Stimulated activated naive B cell treated with anti-CD40 and anti-IgM and Interleukin-4, amounts not matched to agents 10 μg/mL and 1 μg/mL and 100 μg/mL, for 72 hours (primary cell): ENCODE measurements at places on chromosomes 3 and 15.

GRCh38 chr15:62549345-62549970 lies 384.4 kb upstream of the C2CD4B start:
- H3K4me3 ChIP-seq: no peak overlapping the region
- no peaks in the 10 kb centered on the region for H3K36me3 ChIP-seq
- H3K27ac ChIP-seq: no peak overlapping the region
- H3K27me3 ChIP-seq: no peaks in the 10 kb centered on the region

- peaks cover 11% of the 10 kb centered on the region for H3K4me1 ChIP-seq
- peak overlapping the region; percentile 96 for H3K4me3 ChIP-seq
- H3K27me3 ChIP-seq: no peaks in the 10 kb centered on the region
Measured at GRCh38 chr15:40696228-40696627, 1.3 kb downstream of the RAD51 start.

GRCh38 chr3:40262331-40262730 lies 47.2 kb upstream of the EIF1B start:
- H3K36me3 ChIP-seq: no peaks in the 10 kb centered on the region
- H3K27me3 ChIP-seq: no peaks in the 10 kb centered on the region
- no peak for DNase-seq
- no peak overlapping the region for H3K4me3 ChIP-seq
- no peak overlapping the region for H3K27ac ChIP-seq

DNA sequence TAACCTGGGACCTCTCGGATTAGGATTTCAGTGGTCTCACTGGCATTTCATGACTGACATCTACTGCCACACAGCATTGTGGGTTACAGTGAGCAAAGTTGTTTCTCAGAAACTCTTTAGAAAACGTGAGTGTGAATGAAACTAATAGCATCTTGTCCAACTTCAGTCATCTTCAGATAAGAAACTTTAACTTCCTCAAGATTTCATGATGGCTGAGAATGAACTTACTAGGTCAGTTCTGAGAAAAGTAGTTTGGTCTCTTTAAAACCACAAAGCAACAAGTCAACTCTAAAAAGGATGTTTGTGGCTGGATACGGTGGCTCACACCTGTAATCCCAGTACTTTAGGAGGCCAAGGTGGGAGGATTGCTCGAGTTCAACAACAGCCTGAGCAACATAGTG lies 14.2 kb upstream of the HOMER2 start:
- no peak overlapping the region for H3K4me3 ChIP-seq
- H3K27me3 ChIP-seq: no peaks in the 10 kb centered on the region
- H3K36me3 ChIP-seq: peaks cover 2% of the 10 kb centered on the region

- H3K27me3 ChIP-seq: no peaks in the 10 kb centered on the region
- H3K36me3 ChIP-seq: no peaks in the 10 kb centered on the region
Measured at GRCh38 chr15:94834494-94834893, 603.1 kb downstream of the MCTP2 start.

DNA sequence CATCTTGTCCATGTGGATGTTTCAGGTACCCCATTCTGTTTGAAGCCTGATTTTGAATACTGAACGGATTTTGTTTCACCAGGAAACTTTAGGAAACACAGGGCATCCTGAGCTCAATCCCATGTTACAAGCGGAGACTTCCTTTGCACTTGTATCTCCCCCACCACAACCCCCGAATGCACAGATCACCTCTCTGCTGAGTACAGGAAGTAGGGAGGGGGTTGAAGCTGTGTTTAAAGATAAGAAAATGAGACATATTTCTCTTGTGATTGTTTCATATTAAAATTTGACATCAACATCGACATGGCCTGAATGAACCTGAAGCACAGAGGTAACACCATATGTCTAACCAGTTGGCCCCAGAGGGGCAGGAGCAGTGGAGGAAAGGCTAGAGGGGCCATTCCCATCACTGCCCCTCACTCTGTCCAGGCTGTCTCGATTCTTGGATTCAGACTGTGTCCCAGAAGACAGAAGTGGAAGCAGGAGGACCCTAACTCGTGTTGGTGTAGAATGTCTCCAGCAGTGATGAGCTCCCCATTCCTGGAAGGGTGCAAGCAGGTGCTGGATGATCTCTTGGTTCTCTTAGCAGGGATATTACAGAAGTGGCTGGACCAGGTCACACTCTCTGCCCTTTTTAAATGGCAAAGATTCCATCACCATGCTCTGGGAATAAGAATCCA lies 59.6 kb upstream of the IQSEC1 start:
- no peak overlapping the region for H3K4me3 ChIP-seq
- H3K27me3 ChIP-seq: peaks cover 13% of the 10 kb centered on the region
- no peak overlapping the region for H3K27ac ChIP-seq
- H3K36me3 ChIP-seq: no peaks in the 10 kb centered on the region
- no peak for DNase-seq

GRCh38 chr3:12395349-12396012 lies 88.8 kb upstream of the TSEN2 start:
- H3K27ac ChIP-seq: no peak overlapping the region
- H3K4me3 ChIP-seq: peak overlapping the region; percentile 5
- H3K4me1 ChIP-seq: peaks cover 5% of the 10 kb centered on the region
- peaks cover 2% of the 10 kb centered on the region for H3K36me3 ChIP-seq
- no peak for DNase-seq
- H3K27me3 ChIP-seq: peaks cover 14% of the 10 kb centered on the region

- no peaks in the 10 kb centered on the region for H3K36me3 ChIP-seq
- no peak overlapping the region for H3K4me3 ChIP-seq
- peak overlapping the region; percentile 25 for H3K27ac ChIP-seq
- H3K27me3 ChIP-seq: peaks cover 7% of the 10 kb centered on the region
- DNase-seq: no peak
Measured at GRCh38 chr3:44041726-44042125, 200.0 kb upstream of the TOPAZ1 start.

GRCh38 chr3:126137490-126138130 lies 42.8 kb downstream of the ALDH1L1 start:
- H3K4me3 ChIP-seq: no peak overlapping the region
- H3K4me1 ChIP-seq: no peaks in the 10 kb centered on the region
- no peaks in the 10 kb centered on the region for H3K36me3 ChIP-seq
- no peak for DNase-seq

DNA sequence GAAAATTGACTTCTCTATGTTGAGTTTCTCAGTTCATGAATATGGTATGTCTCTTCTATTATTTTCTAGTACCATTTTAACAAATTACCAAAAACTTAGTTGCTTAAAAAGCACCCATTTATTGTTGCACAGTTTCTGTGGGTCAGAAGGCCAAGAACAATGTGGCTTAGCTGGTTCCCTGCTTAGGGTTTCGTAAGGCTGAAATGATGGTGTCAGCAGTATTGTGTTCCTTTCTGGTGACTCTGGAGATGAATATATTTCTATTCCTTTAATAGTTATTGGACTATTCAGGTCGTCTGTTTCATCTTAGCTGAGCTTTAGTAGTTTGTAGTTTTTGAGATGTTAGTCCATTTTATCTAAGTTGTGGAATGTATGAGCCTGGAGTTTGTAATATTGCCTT lies 44.9 kb downstream of the IL1RAP start:
- no peak overlapping the region for H3K27ac ChIP-seq
- DNase-seq: no peak
- H3K36me3 ChIP-seq: no peaks in the 10 kb centered on the region
- no peaks in the 10 kb centered on the region for H3K27me3 ChIP-seq
- H3K4me1 ChIP-seq: peaks cover 25% of the 10 kb centered on the region

DNA sequence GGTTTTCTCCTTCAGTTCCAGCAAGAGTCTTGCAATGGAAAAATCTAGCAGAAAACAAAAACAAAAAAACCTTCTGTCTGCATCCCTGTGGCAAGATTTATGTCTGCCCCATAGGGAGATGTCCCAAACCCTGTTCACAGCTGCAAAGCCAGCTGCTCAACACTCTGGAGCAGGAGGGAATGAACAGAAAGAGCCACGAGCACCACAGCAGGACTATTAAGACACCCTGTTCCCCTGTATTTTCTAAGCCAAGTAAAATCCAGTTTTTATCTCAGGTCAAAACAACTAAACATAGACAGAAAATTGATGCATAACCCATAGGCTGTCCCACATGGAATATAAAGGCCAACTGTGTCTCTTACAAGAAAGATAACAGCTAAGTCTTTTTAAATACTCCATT lies 357.9 kb downstream of the LSAMP start:
- no peak for DNase-seq
- no peak overlapping the region for H3K4me3 ChIP-seq
- no peaks in the 10 kb centered on the region for H3K4me1 ChIP-seq
- no peaks in the 10 kb centered on the region for H3K27me3 ChIP-seq
- no peaks in the 10 kb centered on the region for H3K36me3 ChIP-seq

DNA sequence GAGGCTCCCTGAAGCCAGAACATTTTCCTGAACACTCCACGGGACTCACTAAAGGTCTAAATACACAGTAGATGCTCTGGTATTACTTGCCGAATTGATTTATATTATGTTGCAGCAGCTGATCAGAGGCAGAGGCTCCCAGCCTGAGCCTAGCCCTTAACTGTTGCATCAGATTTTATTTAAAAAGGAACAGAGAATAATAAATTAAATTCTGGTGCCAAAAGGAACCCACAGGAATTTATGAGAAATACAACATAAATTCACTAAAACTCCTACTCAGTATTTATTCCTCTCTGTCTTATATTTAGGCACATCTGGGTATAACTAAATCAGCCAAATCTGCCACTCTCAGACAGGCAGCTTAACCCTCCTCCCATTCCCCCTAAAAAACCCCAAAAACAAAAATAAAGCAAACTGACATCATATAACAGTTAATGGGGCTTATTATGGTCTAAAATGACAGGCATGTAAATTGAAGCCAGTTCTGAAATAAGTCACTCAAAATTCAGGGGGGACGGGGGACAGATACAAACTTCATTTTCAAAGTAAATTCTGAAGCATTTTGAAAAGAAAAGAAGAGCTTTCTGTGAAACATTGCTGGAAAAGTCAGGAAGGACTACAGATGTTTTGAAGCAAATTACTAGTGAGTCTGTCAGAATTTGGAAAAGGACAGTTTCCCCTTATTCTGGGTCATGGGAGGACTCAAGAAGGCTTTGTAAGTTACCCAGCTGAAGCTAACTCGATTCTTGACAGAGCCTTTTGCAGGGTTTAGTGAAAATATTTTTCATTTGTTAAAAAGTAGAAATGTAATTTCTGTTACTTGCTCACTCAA lies 53.8 kb upstream of the CORO2B start:
- H3K36me3 ChIP-seq: no peaks in the 10 kb centered on the region
- peaks cover 10% of the 10 kb centered on the region for H3K27me3 ChIP-seq
- H3K4me1 ChIP-seq: peaks cover 29% of the 10 kb centered on the region
- no peak overlapping the region for H3K4me3 ChIP-seq
- no peak overlapping the region for H3K27ac ChIP-seq

DNA sequence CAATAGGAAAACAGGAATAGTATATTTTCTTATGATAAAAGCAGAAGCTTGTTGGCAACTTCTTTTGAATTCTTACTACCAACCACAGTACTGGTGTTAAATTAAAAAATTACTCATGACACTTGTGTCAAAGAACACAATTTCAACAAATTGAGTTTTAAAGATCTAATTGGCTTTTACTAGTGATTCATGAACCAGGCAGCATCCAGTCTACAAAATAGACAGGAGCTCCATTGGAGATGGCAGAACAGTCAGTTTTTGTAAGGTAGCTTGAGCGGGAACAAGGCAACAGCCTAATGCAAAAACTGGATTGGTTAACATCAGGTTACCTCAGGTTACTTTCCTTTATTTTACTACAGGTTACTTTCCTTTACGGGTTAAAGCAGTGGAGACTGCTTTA lies 181.3 kb upstream of the THBS1 start:
- no peaks in the 10 kb centered on the region for H3K36me3 ChIP-seq
- H3K27me3 ChIP-seq: peaks cover 7% of the 10 kb centered on the region
- H3K4me1 ChIP-seq: no peaks in the 10 kb centered on the region
- H3K27ac ChIP-seq: no peak overlapping the region
- DNase-seq: no peak

DNA sequence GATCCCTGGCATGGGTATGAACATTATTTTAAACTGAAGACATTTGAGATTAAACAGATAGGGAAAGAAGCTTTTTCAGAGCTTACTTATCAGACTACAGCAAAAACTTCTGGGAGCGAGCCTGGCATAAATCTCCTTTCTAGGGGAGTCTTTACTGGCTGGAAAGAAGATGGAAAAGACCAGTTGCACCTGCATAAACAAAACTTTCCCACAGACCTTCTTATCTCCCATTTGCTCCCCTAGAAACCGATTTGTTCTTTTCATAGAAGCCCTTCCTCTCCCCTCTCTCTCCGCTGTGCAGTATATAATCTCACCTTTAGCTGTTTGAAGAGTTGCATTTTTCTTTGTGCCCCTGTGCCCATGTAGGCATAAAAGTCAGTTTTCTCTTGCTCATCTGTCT lies 93.2 kb downstream of the CHRNA7 start:
- no peak overlapping the region for H3K4me3 ChIP-seq
- H3K27ac ChIP-seq: no peak overlapping the region
- no peaks in the 10 kb centered on the region for H3K27me3 ChIP-seq
- no peaks in the 10 kb centered on the region for H3K36me3 ChIP-seq
- DNase-seq: no peak
- H3K4me1 ChIP-seq: no peaks in the 10 kb centered on the region

DNA sequence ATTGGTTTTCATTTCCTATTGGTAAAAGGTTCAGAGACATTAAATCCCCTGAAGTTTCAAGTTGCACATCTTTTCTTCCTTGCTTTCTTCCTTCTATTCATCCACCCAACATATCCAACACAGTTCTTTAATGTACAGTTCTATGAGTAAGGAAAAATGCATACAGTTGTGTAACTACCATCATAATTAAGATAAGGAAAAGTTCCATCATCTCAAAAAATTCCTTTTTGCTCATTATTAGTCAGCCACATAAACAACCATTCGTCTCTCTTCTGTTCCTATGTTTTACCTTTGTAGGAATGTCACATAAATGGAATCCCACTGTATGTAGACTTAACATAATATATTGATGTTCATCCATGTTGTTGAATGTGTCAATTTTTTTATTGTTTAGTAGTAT lies 211.1 kb upstream of the ADAMTS9 start:
- no peaks in the 10 kb centered on the region for H3K4me1 ChIP-seq
- H3K36me3 ChIP-seq: no peaks in the 10 kb centered on the region
- DNase-seq: no peak
- no peak overlapping the region for H3K27ac ChIP-seq

GRCh38 chr3:12992629-12993516 lies 80.4 kb downstream of the IQSEC1 start:
- H3K4me1 ChIP-seq: peaks cover 66% of the 10 kb centered on the region
- no peaks in the 10 kb centered on the region for H3K27me3 ChIP-seq
- H3K36me3 ChIP-seq: peaks cover 20% of the 10 kb centered on the region
- H3K4me3 ChIP-seq: peak overlapping the region; percentile 57
- peak overlapping the region; percentile 25 for H3K27ac ChIP-seq

DNA sequence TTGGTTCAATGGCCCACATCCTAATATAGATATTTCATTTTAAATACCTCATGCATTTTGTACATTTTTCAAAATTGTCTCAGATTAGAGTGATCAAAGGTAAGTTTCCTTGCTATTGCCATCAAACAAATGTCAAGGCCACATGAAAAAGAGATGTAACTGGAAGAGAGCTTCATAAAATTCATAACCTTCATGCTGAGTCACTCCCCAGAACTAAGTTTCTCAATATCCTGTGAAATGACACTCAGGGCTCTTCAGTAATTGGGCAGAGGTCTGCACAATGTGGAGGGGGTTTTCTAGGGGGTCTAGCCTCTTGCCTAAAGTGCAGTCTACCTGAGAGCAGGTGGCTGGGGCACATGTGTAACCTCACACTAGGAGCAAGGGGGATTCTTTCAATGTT lies 152.2 kb upstream of the SLC2A2 start:
- H3K4me3 ChIP-seq: no peak overlapping the region
- H3K27me3 ChIP-seq: no peaks in the 10 kb centered on the region
- no peaks in the 10 kb centered on the region for H3K4me1 ChIP-seq
- H3K36me3 ChIP-seq: no peaks in the 10 kb centered on the region

- no peaks in the 10 kb centered on the region for H3K4me1 ChIP-seq
- H3K36me3 ChIP-seq: no peaks in the 10 kb centered on the region
- H3K27me3 ChIP-seq: peaks cover 17% of the 10 kb centered on the region
- H3K4me3 ChIP-seq: no peak overlapping the region
- H3K27ac ChIP-seq: no peak overlapping the region
Measured at GRCh38 chr15:67373971-67374370, 119.4 kb downstream of the IQCH start.
